ENCODE measurements at places on chromosomes 5 and 9. TPM values are rescaled to one million over a fixed set of nuclear protein-coding genes. Genes with fewer than 3 reads are reported as not detected.

GRCh38 chr5:163342306-163342705 lies 95.1 kb upstream of the CCNG1 start:
- no peaks in the 10 kb centered on the region for H3K36me3 ChIP-seq
- no peaks in the 10 kb centered on the region for H3K4me1 ChIP-seq
- H3K27me3 ChIP-seq, result no peaks in the 10 kb centered on the region

- no peaks in the 10 kb centered on the region for H3K36me3 ChIP-seq
- no peak overlapping the region for H3K4me3 ChIP-seq
- H3K4me1 ChIP-seq, result peaks cover 20% of the 10 kb centered on the region
- H3K27ac ChIP-seq, result no peak overlapping the region
- DNase-seq, result no peak
- no peaks in the 10 kb centered on the region for H3K27me3 ChIP-seq
Observed at GRCh38 chr5:115469904-115470516, 74.6 kb downstream of the FEM1C start.

DNA sequence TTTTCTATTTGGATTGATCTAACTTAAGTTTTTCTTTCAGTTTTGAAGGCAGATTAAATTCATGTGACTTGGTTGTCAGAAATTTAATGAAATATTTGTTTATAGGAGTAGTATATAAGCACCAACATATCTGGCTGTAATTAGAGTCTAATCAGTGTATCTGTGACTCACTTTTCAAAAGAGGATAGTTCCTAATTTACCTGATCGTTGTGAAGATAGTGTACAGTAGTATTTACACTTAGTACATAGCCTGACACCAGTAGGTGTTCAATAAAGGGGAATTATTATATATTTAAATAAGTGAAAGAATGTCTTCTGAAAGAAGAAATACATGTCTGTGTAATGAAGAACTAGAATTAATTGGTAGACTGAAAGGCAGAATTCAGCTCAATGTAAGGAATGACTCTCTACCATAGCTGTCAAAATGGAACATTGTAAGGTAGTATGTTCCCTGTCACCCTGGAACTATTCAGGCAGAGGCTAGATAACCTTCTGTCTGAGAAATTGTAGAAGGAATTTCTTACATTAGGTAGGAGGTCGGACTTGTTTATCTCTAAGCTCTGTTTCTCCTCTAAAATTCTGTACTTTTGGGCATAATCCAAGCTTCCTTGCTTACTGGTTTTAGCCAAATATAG lies 8.6 kb downstream of the TGFBR1 start:
- H3K36me3 ChIP-seq, result no peaks in the 10 kb centered on the region
- no peak for DNase-seq
- no peak overlapping the region for H3K27ac ChIP-seq
- H3K4me1 ChIP-seq, result peaks cover 82% of the 10 kb centered on the region
- H3K4me3 ChIP-seq, result no peak overlapping the region
- no peaks in the 10 kb centered on the region for H3K27me3 ChIP-seq

GRCh38 chr9:89361031-89361430 lies 42.7 kb downstream of the SECISBP2 start:
- no peak overlapping the region for H3K4me3 ChIP-seq
- H3K36me3 ChIP-seq, result peaks cover 59% of the 10 kb centered on the region
- no peak for DNase-seq
- no peak overlapping the region for H3K27ac ChIP-seq

DNA sequence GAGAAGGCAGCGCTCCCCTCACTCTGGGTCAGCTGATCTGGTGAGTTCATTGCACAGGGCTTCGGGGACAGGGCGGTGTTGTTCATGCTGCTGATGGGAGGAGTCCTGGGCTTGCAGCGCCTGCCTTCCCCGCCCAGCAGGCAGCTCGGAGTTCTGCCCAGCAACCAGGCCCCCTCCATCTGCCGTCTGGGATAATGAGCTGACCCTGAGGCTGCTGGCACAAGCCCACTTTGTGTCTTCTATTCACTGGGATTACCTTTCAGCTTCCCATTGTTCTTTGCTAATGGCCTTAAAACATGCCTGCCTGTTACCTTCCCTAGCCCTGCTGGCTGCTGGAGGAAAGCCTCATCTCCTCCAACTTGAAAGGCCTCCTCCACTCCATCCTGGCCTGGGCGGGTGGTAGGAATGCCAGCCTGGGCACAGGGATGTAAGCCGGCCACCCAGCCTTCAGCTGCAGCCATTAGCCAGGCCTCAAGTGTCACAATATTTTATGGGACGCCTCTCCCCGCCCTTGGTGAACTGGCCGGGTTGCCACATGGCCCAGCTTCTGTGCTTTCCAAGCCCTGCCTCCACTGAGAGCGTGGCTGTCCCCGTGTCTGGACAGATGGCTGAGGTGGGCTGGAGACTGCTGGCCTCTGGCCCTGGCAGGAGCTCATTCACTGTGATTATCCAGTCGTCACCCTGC lies 70.4 kb downstream of the GADD45G start:
- H3K4me1 ChIP-seq, result peaks cover 47% of the 10 kb centered on the region
- peak overlapping the region; percentile 44 for H3K27ac ChIP-seq

DNA sequence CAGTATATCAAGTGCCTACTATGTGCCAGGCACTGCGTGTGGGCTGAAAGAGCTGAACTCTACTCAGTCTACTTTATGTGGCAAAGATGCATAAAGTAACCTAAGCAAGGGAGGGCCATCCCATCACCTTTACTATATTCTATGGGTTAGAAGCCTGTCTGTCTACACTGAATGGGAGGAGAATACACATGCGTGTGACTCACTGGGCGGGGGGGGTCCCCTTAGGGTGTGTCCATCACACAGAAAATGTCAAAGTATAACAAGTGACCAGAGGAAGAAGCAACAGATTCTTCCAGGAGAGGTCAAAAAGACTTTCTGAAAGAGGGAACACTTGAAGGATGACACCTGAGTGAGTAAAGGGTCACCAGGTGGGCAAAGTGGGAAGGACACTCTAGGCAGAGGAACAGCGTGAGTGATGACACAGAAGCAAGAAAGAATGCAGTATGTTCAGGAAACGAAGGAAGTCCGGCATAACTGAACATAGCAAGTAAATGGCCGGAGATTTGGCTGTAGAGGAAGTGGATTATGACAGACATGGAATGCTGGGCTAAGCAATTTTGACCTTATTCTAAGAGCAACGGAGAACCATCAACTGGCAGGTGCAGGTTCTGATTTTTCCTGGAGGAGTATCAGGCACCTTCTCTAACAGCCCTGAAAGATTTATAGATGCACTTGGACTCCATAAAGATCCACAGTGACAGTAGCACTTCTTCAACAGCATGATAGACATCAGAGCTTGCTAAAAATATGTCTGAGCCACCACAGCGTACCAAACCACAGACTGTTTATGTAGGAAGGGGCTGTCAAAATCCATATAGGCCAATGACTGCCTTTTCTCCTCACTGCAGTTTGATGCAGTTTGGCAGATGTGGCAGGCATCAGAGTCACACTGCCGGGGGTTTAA lies 8.0 kb upstream of the WHRN start:
- no peaks in the 10 kb centered on the region for H3K27me3 ChIP-seq
- no peaks in the 10 kb centered on the region for H3K36me3 ChIP-seq
- H3K4me3 ChIP-seq, result no peak overlapping the region
- DNase-seq, result no peak

GRCh38 chr9:35923598-35923926 lies 14.3 kb downstream of the SPAAR start:
- H3K27ac ChIP-seq, result peak overlapping the region; percentile 56
- H3K4me1 ChIP-seq, result peaks cover 16% of the 10 kb centered on the region
- H3K4me3 ChIP-seq, result no peak overlapping the region
- no peak for DNase-seq
- no peaks in the 10 kb centered on the region for H3K36me3 ChIP-seq

- no peak overlapping the region for H3K4me3 ChIP-seq
- peak overlapping the region; percentile 29 for H3K27ac ChIP-seq
- DNase-seq, result no peak
- H3K27me3 ChIP-seq, result no peaks in the 10 kb centered on the region
- peaks cover 23% of the 10 kb centered on the region for H3K4me1 ChIP-seq
Observed at GRCh38 chr9:89026876-89027275, 35.6 kb downstream of the S1PR3 start.

DNA sequence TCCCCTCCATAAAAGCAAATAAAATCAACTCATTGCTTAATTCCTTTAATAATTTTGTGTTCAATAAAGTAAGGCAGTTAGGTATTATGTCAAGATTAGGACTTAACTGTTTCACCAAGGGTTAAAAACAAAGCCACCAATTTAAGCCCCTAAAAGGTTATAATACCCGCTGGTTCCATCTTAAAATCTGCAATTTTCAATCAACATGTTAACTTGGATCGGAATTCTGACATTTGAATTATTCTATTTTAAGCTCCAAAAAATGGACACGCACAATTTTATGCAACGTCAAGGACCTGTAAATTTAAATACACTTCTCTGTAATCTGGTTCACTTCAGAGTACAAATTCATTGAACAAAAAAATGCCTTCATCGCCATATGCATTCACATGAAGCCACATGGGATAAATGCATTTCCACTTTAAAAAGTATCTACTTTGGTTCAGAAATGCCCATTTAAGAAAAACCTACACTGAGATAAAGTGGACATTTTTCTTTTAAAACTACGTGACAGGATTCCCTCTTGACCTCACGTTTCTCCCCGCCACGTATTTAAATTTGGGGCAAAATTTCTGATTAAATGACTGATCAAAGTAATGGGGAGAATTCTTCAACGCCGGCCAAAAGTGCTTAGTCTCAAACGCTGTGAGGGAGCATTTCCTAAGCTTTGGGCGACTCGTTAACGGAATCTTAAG lies 721 bp downstream of the GIN1 start:
- H3K4me1 ChIP-seq, result peaks cover 45% of the 10 kb centered on the region
- DNase-seq, result no peak
- no peaks in the 10 kb centered on the region for H3K27me3 ChIP-seq
- peak overlapping the region; percentile 86 for H3K27ac ChIP-seq
- peak overlapping the region; percentile 74 for H3K4me3 ChIP-seq

- no peaks in the 10 kb centered on the region for H3K4me1 ChIP-seq
- H3K4me3 ChIP-seq, result no peak overlapping the region
- no peak overlapping the region for H3K27ac ChIP-seq
- no peaks in the 10 kb centered on the region for H3K36me3 ChIP-seq
- no peak for DNase-seq
Observed at GRCh38 chr5:174623018-174623417, 101.4 kb upstream of the MSX2 start.

- no peak for DNase-seq
- peaks cover 45% of the 10 kb centered on the region for H3K4me1 ChIP-seq
- H3K4me3 ChIP-seq, result no peak overlapping the region
- no peaks in the 10 kb centered on the region for H3K36me3 ChIP-seq
- no peaks in the 10 kb centered on the region for H3K27me3 ChIP-seq
Observed at GRCh38 chr5:149559706-149560105, 8.5 kb upstream of the CSNK1A1 start.

DNA sequence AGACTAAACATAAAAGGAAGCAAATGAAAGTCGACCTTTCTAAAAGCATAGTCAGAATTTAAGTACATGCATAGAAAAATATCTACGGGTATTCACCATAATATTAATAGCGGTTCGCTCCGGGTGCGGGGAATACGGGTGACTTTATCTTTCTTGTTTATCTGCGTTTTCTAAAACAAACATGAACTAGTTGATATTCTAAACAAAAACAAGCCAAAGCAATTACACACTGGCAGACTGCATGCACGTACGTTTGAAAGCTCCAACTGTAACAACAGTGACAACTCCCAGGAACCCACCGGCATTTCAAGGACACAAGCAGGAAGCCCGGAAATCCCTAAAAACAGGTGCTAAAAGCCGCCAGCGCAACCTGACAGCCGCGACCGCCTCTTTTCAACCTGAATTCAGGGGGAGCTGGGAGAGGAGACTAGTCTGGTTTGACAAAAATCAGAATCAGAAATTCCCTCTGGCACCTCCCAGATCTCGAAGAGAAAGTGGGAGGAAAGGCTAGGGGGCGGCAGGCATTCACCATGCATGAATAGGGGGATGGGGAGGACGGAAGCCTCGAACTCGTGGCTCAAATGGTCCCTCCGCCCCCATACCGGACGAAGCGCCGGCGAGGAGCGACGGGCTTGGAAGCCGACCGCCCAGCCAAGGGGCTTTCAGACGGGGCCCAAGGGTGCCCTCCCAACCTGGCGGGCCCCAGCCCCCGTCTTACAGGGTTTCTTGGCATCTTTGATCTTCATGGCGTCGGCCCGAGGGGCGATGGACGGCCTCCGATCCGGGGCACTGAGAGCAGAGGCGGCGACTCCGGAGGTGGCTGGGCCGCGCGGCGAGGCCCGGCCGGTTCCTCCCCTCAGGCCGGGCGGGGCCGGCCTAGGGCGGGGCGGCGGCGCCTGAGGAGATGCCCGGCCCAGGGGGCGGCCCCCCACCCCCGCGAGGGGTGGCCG lies at the start of gene PANK3:
Gene PANK3, minus strand, starts transcription at position 831 of the 950 bp plus-strand sequence. Its CDS starts 85 bp downstream, at position 746.
- DNase-seq, result no peak
- peak within 1 kb of the TSS; percentile 96 for H3K27ac ChIP-seq
- peak within 1 kb of the TSS; percentile 93 for H3K4me3 ChIP-seq
- peaks cover 34% of the 10 kb centered on the region for H3K4me1 ChIP-seq

DNA sequence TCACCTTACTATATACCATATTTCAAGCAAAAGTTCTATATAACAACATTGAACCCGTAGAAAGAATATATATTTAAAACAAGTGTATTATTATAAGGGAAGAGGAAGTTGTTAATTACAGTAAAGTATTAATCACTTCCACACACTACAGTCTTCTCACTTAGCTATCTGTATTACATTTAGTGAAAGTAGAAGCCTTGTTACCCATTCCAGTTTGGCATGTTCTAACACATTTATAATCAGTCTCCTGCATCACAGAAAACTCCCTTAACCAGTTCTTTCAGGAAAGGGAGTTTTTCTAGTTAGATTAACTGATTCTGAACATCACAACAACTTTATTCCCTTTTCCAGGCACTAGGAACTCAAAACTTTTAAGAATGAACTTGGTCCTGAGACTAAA lies 6.9 kb downstream of the RAB14 start:
- no peaks in the 10 kb centered on the region for H3K36me3 ChIP-seq
- no peak for DNase-seq
- no peak overlapping the region for H3K4me3 ChIP-seq
- peaks cover 98% of the 10 kb centered on the region for H3K4me1 ChIP-seq
- H3K27ac ChIP-seq, result no peak overlapping the region
- H3K27me3 ChIP-seq, result no peaks in the 10 kb centered on the region

- no peaks in the 10 kb centered on the region for H3K4me1 ChIP-seq
- no peak overlapping the region for H3K27ac ChIP-seq
- H3K27me3 ChIP-seq, result no peaks in the 10 kb centered on the region
- H3K4me3 ChIP-seq, result no peak overlapping the region
Observed at GRCh38 chr5:31823472-31823871, 184.5 kb downstream of the PDZD2 start.

GRCh38 chr5:98564836-98565235 lies 208.6 kb upstream of the RGMB start:
- H3K4me1 ChIP-seq, result no peaks in the 10 kb centered on the region
- no peaks in the 10 kb centered on the region for H3K27me3 ChIP-seq
- no peak for DNase-seq
- H3K27ac ChIP-seq, result no peak overlapping the region

- no peaks in the 10 kb centered on the region for H3K36me3 ChIP-seq
- H3K4me1 ChIP-seq, result peaks cover 28% of the 10 kb centered on the region
- H3K27ac ChIP-seq, result no peak overlapping the region
- DNase-seq, result no peak
- no peak overlapping the region for H3K4me3 ChIP-seq
Observed at GRCh38 chr5:171980792-171981191, 25.6 kb downstream of the FBXW11 start.

Gene BNC2
- total RNA-seq, result 33.9 TPM

Gene ACTBL2
- total RNA-seq, result not detected

Gene COL15A1
- 15.0 TPM for total RNA-seq

Gene BASP1
- total RNA-seq, result 46.4 TPM

Gene HTR4
- total RNA-seq, result 2.9 TPM

Gene MELK
- 2.9 TPM for total RNA-seq

Gene LCN12
- total RNA-seq, result not detected

Gene SLC22A4
- 1.7 TPM for total RNA-seq

Gene GZMA
- 1.2 TPM for total RNA-seq

All from vagina (tissue), 2 donors.